ENCODE measurements at places on chromosomes 7 and 10.
A peak's percentile ranks its signal among the peaks of the same experiment; 100 is the strongest.

DNA sequence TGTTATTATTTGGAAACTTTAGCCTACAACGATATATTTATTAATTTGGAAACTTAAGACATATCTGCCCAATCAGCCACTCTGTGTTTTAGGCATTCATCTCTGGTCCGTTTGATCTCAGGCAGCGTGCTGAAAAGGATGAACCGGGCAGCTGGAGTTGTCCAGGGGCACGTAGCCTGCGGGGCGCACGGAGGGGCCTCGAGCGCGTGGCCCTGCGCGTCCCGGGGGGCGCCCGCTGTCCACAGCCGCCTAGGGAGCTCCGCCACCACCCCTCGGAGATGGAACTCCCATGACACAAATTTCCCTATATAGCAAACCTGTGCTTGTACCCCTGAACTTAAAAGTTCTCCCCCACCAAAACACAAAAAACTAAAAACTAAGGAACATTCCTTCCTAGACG, 24.3 kb upstream of the MKI67 start:
- peaks cover 4% of the 10 kb centered on the region for H3K4me1 ChIP-seq
- DNase-seq = no peak
- peak overlapping the region; percentile 79 for H3K4me3 ChIP-seq
- H3K27ac ChIP-seq = no peak overlapping the region
- no peaks in the 10 kb centered on the region for H3K27me3 ChIP-seq
- no peaks in the 10 kb centered on the region for H3K36me3 ChIP-seq

DNA sequence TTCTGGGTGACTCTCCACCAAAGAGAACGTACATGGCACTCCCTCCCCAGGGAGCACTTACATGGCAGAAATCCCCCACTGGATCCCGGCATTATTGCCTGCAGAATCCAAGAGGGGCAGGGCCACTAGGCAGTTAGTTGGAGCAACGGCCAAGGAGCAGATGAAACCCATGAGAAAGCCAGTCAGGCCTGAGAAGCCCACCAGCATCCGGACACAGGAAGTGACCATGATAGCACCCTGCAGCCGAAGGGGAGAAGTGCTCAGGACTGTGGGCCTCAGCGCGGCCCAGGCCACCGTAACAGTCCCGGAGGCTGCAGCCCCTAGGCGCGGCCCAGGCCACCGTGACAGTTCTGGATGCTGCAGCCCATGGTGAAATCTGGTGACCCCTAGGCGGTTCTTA, 43.5 kb downstream of the STRA8 start:
- peaks cover 4% of the 10 kb centered on the region for H3K4me1 ChIP-seq
- H3K4me3 ChIP-seq = no peak overlapping the region
- H3K27me3 ChIP-seq = no peaks in the 10 kb centered on the region
- no peak overlapping the region for H3K27ac ChIP-seq

DNA sequence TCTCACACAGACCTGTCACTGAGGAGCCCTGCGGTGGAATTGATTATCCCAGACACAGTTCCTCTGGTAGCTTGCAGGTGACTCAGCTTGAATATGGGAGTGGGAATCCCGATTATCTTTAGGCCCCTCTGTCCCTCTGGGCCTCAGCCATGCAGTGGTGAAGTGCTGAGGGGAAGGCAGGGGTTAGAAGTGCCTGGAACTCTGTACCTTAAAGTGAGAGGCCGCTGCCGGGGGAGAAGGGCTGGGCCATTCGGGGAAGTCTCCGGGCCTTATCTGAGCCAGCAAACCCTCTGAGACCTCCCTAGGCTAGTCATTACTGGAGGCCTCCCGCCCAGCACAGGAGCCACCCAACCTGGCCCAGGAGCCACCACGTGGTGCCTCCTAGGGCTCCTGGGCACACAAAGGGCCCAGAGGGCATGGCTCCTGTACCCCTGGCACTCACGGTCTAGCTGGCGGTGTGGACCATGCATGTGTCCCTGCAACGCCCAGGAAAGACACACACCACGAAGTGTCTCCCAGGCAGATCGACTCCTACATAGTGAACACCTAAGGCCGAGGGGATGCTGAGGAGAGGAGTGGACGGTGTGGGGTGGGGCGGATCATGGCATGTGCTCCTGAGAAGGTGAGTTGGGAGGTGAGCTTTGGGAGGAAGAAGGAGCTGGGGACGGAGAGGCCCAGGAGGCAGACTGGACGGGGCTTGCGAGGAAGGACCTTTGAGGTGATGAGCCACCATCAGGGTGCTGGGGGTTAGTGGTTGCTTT, 56.2 kb downstream of the HK1 start:
- peaks cover 73% of the 10 kb centered on the region for H3K4me1 ChIP-seq
- H3K27me3 ChIP-seq = no peaks in the 10 kb centered on the region

DNA sequence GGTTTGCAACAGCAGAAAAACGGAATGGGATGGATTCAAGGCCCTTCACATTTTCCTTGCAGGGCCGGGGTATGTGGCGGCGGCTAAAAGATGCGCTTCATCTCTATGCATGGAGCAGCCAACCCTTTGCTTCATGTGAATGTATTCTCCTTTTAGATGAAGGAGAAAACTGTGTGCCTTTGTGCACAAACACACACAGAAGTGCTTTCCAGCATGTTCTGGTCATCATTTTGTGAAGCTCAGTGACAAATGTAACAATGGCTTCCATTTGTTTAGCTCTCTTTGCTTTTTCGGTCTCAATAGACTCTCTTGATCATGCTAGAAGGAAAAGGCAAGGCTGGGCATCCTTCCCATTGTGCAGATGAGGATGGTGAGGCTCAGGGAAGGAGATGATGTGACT, 161.7 kb upstream of the MKI67 start:
- no peak overlapping the region for H3K4me3 ChIP-seq
- no peaks in the 10 kb centered on the region for H3K36me3 ChIP-seq
- H3K27me3 ChIP-seq = no peaks in the 10 kb centered on the region
- DNase-seq = no peak
- no peaks in the 10 kb centered on the region for H3K4me1 ChIP-seq

- no peak overlapping the region for H3K27ac ChIP-seq
- no peaks in the 10 kb centered on the region for H3K4me1 ChIP-seq
- no peak overlapping the region for H3K4me3 ChIP-seq
- no peaks in the 10 kb centered on the region for H3K36me3 ChIP-seq
Measured at GRCh38 chr10:68586606-68587305, 26.6 kb downstream of the TET1 start.

GRCh38 chr10:45160271-45160670, 155.1 kb downstream of the OR13A1 start:
- no peaks in the 10 kb centered on the region for H3K27me3 ChIP-seq
- no peak for DNase-seq
- no peak overlapping the region for H3K4me3 ChIP-seq

DNA sequence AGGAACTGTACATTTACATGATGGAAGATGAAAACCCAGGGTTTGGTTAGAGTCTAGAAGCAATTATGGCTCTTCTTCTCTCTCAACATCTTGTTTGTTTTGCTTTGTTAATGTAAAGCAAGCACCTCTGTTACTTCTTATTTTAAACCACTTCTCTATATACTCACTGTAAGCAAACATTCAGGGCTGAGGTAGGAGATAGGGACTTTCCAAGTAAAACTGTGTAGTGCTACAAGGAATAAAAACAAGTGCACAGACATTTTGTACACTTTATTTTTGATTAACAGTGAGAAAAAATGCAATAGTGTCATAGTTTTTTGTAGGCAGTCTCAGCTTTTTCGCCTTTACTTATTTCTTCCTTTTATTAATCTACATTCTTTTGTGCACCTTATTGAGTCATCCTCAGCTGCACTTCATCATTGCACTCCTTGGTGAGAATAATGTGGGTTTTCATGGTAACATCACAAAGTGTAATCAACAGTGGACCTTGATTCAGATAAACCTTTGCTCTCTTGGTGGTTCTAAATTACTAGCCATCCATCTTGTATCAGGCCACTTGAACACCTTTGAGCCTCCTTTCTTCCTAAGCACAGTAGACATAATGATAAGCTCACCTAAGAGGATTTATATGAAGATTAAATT, 52.9 kb downstream of the ELMO1 start:
- no peaks in the 10 kb centered on the region for H3K27me3 ChIP-seq
- H3K4me3 ChIP-seq = no peak overlapping the region

GRCh38 chr7:111853201-111853990, 291.1 kb upstream of the IMMP2L start:
- DNase-seq = no peak
- no peak overlapping the region for H3K27ac ChIP-seq
- no peaks in the 10 kb centered on the region for H3K36me3 ChIP-seq
- H3K4me3 ChIP-seq = no peak overlapping the region

GRCh38 chr7:121279060-121279620, 49.7 kb upstream of the WNT16 start:
- no peaks in the 10 kb centered on the region for H3K4me1 ChIP-seq
- H3K27me3 ChIP-seq = no peaks in the 10 kb centered on the region
- H3K4me3 ChIP-seq = no peak overlapping the region
- no peak for DNase-seq

- no peaks in the 10 kb centered on the region for H3K27me3 ChIP-seq
- DNase-seq = no peak
Measured at GRCh38 chr10:73581918-73582317, 9.2 kb downstream of the USP54 start.

DNA sequence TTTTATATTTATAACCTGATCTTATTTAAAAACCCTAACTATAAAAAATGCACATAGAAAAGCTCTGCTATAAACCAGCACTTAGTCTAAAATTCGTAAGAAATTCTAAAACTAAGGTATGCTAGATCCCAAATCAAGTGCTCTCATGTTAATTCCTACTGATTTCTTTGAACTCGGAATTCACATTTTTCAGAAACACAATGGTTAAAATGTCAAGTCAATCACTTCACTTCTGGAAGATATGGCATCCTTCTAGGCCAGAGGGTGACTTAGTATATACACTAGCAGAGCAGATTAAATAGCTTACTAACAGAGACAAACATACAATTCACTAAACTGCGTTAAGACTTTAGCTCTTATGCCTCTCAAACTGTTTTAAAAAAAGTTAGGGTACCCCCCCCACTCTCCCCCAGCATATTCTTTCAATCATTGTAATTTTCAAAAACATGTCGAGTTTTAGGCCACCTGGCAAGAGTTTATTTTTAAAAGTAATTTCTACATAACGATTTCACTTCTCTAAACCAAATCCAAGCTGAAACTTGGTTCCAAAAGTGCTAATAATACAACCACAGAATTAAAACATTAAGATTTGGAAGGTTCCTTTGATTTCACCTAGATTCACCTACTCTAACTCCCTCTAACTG, 129.4 kb downstream of the NRBF2 start:
- peaks cover 65% of the 10 kb centered on the region for H3K4me1 ChIP-seq
- H3K27me3 ChIP-seq = no peaks in the 10 kb centered on the region
- H3K27ac ChIP-seq = no peak overlapping the region

- no peak for DNase-seq
- H3K27me3 ChIP-seq = no peaks in the 10 kb centered on the region
- H3K4me1 ChIP-seq = no peaks in the 10 kb centered on the region
- H3K4me3 ChIP-seq = no peak overlapping the region
- H3K36me3 ChIP-seq = no peaks in the 10 kb centered on the region
Measured at GRCh38 chr10:44370731-44371248, 14.1 kb downstream of the CXCL12 start.

GRCh38 chr10:79250259-79250658, 97.0 kb upstream of the PPIF start:
- no peak overlapping the region for H3K4me3 ChIP-seq
- no peaks in the 10 kb centered on the region for H3K27me3 ChIP-seq
- H3K27ac ChIP-seq = no peak overlapping the region
- H3K36me3 ChIP-seq = no peaks in the 10 kb centered on the region

DNA sequence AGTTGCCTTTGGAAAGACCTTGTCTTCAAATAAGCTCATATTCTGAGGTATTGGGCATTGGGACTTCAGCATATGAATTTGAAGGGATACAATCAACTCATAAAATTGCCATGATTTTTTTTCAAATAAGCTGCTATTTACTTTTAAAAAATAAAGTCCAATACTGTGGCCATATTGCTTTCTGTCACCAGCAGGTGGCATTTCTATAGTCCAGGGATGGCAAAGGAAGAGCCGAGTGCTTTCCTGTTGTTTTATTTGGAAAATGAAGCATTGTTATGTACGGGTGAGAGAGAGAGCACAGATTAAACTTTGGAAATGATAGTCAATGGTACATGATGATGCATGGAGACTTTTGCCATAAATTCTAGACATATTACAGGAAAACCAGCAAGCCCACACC, 104.1 kb upstream of the DPP6 start:
- H3K27me3 ChIP-seq = no peaks in the 10 kb centered on the region
- H3K4me1 ChIP-seq = no peaks in the 10 kb centered on the region
- no peak for DNase-seq
- no peaks in the 10 kb centered on the region for H3K36me3 ChIP-seq

- H3K36me3 ChIP-seq = no peaks in the 10 kb centered on the region
- no peak overlapping the region for H3K27ac ChIP-seq
- no peak overlapping the region for H3K4me3 ChIP-seq
- H3K4me1 ChIP-seq = no peaks in the 10 kb centered on the region
- DNase-seq = no peak
Measured at GRCh38 chr10:2619472-2619871, 447.9 kb upstream of the PFKP start.

GRCh38 chr7:100539436-100540006, 518 bp downstream of the AGFG2 start:
- peaks cover 52% of the 10 kb centered on the region for H3K4me1 ChIP-seq
- no peaks in the 10 kb centered on the region for H3K36me3 ChIP-seq
- peak overlapping the region; percentile 79 for H3K4me3 ChIP-seq
- peak overlapping the region; percentile 38 for H3K27ac ChIP-seq
- no peak for DNase-seq

GRCh38 chr10:99711129-99711719, 20.7 kb downstream of the COX15 start:
- no peaks in the 10 kb centered on the region for H3K27me3 ChIP-seq
- H3K36me3 ChIP-seq = peaks cover 23% of the 10 kb centered on the region
- no peak overlapping the region for H3K4me3 ChIP-seq

DNA sequence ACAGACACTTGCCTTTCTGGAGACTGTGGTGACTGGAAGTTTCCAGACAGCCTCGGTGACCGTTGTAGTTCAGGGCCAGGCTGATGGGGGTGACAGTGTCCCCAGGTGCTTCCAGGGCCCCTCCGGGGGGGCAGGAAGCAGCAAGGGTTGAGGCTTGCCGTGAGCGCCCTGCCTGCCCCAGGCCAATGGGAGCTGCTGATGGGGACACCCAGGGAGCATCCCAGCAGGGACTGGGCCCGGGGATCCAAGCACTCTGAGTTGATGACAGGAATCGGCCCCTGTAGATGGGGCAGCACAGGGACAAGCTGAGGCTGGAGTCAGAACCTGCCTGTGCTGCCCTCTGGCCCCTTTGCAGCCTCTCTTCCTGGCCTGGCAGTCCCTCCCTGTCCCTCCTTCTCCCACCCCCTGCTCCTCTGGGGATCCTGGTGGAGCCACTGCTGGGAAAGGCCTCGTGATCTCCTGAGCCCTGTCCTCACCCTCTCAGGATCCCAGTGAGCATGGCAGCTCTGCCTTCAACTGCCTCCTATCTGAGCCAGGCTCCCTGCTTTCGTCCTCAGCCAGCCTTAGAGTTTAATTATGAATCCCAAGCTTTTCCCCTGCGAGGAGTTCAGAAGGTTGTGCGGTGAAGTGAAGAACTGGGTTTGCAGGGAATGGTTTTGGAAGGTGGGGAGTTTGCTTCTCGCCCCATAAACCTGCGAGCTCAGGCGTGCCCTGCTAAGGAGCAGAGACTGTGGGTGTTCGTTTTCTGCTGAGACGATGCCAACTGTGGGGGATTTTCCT, 84.7 kb downstream of the ADCY1 start:
- no peaks in the 10 kb centered on the region for H3K4me1 ChIP-seq
- no peak overlapping the region for H3K27ac ChIP-seq
- no peaks in the 10 kb centered on the region for H3K27me3 ChIP-seq
- no peak overlapping the region for H3K4me3 ChIP-seq
- no peaks in the 10 kb centered on the region for H3K36me3 ChIP-seq
- DNase-seq = no peak

GRCh38 chr7:92697414-92697813, 107.2 kb upstream of the FAM133B start:
- H3K36me3 ChIP-seq = no peaks in the 10 kb centered on the region
- no peaks in the 10 kb centered on the region for H3K4me1 ChIP-seq
- H3K27ac ChIP-seq = no peak overlapping the region
- H3K27me3 ChIP-seq = no peaks in the 10 kb centered on the region
- DNase-seq = no peak
